ENCODE measurements at places on chromosomes 3 and 15. TPM values are rescaled to one million over a fixed set of nuclear protein-coding genes. Genes with fewer than 3 reads are reported as not detected.

Gene SMAD6
- 27.2 TPM for total RNA-seq

Gene SCAANT1
- not detected for total RNA-seq

Gene SLC9C1
- total RNA-seq, result 0.33 TPM

Gene TBL1XR1
- 73.2 TPM for total RNA-seq

Gene RPL39L
- 33.8 TPM for total RNA-seq

Gene SNX4
- 40.6 TPM for total RNA-seq

Gene IQCF5
- not detected for total RNA-seq
